ENCODE measurements at places on chromosomes 7 and 10.

DNA sequence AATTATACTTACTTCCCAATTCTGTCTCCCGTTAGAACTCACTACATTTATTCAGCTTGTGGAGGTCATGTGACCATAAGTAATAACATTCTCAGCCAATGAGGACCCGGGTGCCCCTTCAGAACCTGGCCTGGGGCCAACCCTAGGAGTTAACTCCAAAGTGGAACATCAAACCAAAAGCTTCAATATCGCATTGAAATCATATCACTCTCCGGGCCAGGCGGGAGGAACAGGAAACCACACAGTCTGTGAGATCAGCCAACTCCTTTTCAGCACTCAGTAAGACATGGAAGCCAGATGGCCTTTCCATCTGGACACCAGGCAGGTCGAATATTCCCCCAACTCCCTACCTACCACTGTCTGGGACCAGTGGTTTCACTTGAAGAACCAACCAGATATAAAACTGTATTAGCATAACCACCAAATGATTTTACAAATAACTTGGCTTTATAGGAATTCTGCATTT is 5.5 kb downstream of the CREB3L2 start:
- no peak for ATAC-seq

DNA sequence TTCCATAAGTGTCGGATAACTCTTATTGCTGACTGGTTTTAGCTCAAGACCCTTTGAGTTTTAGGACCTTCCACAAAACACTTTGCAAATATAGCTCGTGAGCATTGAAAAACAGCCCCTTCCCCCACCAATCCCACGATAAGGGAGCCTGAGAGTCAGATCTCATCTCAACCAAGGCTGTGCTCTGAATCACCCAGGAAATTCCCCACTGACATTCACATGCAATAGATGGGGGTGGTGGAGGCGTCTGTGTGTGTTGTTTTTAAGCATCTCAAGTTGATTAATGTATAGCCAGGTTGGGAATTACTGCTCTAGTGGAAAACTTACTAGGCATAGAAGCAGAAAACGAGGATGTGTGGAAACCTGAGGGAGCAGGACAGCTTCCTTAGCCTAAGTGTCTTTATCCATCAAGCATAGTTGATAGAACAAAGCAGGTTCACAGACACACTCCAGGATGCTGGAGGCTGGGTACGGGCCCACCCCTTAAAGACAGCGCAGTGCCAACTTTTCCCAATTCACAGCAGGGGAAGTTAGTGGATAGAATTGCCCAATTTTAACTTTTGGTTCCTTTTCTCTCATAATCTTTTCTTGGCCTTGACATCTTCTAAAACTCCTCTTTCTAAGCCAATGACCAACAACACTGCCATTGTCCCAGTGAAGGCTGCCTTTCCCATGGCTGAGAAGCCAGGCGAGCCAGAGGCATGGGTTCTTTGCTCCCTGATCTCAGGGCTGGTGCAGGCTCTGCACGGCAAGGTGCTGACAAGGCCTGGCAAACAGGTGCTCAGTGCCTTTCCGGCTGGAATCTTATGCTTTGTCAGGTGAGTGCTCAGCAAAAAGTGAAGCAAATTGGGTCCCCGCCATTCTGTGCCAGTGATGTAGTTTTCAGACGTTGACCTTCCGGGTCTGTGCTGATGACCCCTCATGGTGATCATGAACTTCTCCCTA is 98.5 kb upstream of the INSIG1 start:
- ATAC-seq, result no peak

DNA sequence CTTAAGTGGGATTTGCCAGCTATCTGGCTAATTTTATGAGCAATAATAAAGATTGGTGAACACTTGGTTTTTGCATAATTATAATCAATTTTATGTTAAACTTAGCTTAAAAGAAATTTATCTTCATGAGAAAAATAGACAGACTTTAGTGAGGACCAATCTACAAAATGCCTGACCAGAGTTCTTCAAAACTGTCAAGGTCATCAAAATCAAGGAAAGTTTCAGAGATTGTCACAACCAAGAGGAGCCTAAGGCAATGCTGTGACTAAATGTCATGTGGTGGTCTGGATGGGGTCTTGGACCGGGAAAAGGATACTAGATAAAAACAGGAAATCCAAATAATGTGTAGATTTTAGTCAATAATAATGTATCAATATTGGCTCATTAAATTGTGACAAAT is 17.7 kb upstream of the FAM170B start:
- ATAC-seq, result no peak

DNA sequence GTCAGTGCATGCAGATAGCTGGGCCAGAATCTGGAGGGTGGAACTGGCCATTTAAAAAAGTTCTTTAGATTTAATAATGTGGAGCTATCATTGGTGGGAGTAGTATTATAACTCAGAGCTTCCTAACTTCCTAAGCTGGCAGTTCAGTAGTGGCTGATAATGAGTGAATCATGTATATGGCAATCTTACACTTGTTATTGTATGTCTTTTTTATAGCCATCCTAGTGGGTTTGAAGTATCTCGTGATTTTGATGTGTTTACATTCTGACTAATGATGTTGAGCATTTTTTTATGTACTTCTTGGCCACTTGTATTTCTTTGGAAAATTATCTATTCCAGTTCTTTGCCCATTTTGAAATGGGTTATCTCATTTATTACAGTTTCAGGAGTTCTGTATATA is 15.4 kb downstream of the TFAM start:
- ATAC-seq, result no peak

- ATAC-seq, result peak; percentile 7
Measured at GRCh38 chr7:140673774-140674155, 1.0 kb downstream of the ADCK2 start.

DNA sequence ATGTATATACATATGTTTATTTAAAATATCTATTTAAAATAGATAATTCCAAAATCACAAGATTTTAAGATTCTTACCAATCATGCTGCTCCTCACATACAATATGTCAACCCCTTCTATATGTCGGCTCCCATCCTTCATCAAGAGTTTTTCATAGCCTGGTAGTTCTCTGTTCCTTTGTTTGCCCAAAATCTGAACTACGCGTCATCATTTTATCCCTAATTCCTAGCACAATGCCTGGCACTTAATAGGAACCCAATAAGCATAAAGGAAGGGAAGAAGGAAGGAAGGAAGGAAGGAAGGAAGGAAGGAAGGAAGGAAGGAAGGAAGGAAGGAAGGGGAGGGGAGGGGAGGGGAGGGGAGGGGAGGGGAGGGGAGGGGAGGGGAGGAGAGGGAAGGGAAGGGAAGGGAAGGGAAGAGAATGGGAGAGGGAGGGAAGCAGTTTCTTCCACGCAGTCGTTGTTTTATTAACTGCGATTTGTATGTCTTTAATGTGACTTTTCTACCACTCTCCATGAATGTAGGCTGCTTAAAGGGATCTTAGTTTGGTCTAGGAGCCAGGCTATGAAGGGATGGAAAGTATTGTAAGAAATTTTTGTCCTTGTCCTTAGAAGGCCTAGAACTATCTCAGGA is 83.3 kb upstream of the PCGF5 start:
- no peak for ATAC-seq

- ATAC-seq, result no peak
Measured at GRCh38 chr7:120992272-120992964, 3.9 kb downstream of the CPED1 start.

DNA sequence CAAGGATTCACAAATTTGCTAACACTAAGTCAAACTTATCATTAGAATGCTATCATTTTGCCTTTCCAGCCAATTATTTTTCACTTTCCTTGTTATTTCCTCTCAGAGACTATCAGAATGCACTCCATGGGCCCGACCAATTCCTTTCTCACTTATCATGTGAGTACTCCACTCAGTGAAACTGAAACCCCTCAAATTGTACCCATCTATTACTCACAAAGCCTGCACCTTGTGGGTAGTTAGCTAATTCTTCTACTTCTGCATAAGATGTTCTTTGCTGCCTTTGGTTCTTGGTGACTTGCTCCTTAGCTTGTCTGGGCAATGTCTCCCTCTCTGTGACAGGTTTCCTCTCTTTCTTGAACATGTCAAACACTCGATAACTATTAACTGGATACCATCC is 35.2 kb upstream of the MBL2 start:
- ATAC-seq, result no peak

DNA sequence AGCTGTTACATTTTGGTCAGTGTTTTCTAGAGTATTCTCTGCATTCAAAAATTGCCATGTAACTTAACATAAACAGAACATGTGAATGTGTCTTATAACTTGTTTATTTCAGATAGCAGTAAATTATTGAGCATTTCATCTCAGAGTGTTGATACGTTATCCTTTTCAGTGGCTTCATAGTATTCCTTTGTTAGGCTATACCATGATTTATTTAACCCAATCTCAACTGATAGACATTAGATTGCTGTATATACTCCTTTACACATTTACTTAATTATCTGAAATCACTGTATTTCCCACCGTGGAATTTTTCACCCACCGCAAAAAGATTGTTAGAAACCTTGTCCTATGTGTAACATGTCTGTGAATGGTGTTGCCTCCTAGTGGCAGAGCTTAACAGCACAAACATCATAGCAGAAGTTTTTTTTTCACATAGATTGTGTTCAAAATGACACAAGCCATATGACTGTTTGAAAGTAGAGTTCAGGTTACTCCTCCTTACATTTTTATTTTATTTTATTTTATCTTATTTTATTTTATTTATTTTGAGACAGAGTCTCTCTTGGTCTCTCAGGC is 21.4 kb downstream of the SLF2 start:
- no peak for ATAC-seq

DNA sequence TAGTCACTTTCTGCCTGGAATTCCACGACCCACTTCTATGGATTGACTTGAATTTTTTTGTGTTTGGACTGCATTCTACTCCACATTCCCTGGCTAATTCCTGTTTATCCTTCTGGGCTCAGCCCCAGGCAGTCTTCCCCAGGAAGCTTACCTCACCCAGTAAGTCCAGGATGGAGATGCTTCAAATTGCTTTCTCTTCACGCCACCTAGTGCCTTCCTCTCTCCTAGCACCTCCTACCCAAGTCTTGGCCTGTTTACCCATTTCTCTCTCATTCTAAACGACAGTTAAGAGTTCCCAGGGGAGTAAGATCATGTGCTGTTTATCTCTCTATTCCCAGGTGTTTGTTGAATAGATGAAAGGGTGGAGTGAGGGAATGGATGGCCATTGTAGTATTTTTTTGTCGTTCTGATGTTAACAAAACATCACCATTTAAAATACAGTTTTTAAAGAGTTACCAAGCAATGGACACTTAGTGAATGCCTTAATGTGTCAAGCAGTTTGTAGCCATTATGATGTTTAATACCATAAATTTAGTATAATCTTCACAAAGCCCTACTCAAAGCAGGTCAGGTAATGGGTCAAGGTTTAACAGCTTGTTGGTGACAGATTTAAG is 45.5 kb upstream of the TARP start:
- ATAC-seq, result peak; percentile 61

All from esophagus mucosa (tissue), 1 donor.